Progenitor cell of endocrine pancreas (in vitro differentiated cells): ENCODE measurements at places on chromosomes 6 and 20.

DNA sequence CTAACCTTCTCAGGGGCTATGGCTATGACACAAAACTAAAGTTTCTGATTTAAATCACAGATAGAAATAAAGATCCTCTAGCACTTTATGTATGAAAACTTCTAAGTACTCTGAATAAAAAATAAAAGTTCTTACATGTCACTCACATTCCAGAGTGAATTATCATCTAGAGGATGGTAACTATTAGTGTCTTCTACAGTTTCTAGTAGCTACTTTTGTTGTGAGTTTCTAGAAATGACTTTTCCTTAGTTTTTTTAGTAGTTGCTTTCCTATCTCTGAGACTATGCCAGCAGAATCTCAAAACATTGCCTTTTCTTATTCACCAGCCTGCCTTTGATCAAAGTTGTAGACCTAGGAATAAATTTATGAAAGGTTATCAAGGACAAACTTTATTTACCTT, 10.1 kb downstream of the ZNF318 start:
- no peak for DNase-seq

GRCh38 chr6:3260772-3261517, 2.2 kb downstream of the PSMG4 start:
- no peak for DNase-seq

GRCh38 chr6:159261995-159262394, 92.8 kb downstream of the FNDC1 start:
- no peak for DNase-seq

GRCh38 chr20:22830138-22830537, 205.0 kb upstream of the SSTR4 start:
- no peak for DNase-seq

GRCh38 chr6:17663226-17663625, 43.5 kb downstream of the NUP153 start:
- no peak for DNase-seq

DNA sequence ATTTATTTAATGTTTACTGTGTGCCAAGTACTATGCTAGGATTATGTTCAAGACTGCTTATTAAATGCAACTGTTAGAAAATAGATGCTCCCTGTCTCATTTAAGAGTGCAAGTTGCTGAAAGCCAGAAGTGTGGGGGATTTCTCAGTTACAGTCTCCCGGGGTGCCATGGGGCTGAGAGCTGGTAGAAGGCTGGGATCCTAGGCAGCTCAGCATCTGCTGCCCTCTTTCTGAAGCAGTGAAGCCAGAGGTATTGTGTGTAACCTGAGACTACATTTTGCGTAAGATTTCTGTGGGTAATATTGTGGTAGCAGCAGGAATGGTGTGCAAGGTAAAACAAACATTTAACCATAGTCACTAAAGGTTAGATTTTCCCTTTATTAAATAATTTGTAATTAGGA, 120.6 kb downstream of the AKAP7 start:
- DNase-seq = no peak

- DNase-seq = no peak
Measured at GRCh38 chr6:108942556-108943492, 94.6 kb downstream of the ARMC2 start.
